Activated T-cell treated with anti-CD3 and anti-CD28 coated beads for 1 hour (primary cell): ENCODE measurements at places on chromosomes 7 and 10.

- no peak for DNase-seq
These were observed 51.2 kb upstream of the RELN start for GRCh38 chr7:104040666-104041065.

DNA sequence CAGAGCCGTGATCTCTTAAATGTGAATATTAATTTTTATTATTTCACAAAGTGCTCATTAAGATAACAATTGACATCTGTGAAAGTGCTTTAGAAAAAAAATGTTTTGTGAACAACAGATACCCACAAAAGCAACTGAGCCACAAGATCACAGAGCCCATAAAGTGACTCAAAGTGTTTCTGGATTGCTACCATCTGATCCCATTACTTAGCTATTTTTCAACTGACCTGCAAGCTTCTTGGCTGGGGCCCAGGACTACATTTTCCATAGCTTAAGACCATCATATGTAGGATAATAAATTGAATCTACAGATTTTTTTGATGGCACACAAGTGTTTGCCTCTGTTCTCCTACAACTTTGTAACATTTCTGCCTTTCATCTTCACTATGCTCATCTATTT is 674.4 kb downstream of the PHTF2 start:
- DNase-seq = no peak

DNA sequence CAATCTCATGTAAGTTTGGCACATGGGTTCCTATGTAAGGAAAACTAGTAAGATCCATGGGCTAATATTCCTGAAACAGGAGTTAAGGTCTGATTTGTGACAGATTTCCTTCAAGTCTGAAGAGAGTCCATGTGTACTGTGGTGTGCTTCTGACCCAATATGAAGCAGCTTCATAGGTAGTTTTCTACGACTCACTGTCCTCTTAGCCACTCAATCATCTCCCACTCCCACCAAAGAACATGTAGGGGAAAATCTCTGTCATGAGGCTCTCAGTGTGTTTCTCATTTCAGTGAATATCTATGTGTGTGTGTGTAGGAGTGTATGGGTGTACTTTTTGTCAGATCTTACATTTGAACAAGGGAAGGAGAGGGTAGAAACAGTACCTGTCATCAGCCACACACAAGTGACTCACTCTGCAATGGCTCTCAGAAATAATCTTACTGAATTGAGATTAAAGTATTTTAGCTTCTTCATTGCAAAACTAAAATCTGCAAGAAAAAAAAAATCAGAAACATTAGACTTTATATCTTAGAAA is 31.1 kb downstream of the RELN start:
- DNase-seq = no peak

GRCh38 chr7:105213611-105214010 is 175.1 kb downstream of the SRPK2 start:
- no peak for DNase-seq

- DNase-seq = no peak
These were observed 11.8 kb upstream of the EMX2 start for GRCh38 chr10:117530791-117531190.

DNA sequence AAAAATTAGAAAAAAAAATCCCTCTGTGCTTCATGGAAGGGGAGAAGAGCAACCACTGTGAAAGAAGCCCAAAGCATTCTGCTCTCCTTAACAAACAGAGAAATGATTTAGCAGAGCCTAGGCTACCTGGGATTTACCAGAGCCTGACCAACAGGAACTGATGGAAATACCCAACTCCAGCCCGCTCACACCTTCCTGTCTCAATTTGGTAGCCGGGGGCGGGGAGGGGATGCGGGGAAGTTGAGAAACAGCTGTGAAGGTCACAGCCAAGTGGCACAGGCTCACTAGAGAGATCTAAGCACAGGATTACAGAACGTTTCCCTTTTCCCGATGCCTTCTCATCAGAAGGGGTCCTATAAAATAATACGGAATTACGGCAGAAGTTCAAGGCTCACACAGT is 17.6 kb downstream of the RSU1 start:
- no peak for DNase-seq

GRCh38 chr10:121244818-121245217 is 353.4 kb downstream of the FGFR2 start:
- DNase-seq = no peak

DNA sequence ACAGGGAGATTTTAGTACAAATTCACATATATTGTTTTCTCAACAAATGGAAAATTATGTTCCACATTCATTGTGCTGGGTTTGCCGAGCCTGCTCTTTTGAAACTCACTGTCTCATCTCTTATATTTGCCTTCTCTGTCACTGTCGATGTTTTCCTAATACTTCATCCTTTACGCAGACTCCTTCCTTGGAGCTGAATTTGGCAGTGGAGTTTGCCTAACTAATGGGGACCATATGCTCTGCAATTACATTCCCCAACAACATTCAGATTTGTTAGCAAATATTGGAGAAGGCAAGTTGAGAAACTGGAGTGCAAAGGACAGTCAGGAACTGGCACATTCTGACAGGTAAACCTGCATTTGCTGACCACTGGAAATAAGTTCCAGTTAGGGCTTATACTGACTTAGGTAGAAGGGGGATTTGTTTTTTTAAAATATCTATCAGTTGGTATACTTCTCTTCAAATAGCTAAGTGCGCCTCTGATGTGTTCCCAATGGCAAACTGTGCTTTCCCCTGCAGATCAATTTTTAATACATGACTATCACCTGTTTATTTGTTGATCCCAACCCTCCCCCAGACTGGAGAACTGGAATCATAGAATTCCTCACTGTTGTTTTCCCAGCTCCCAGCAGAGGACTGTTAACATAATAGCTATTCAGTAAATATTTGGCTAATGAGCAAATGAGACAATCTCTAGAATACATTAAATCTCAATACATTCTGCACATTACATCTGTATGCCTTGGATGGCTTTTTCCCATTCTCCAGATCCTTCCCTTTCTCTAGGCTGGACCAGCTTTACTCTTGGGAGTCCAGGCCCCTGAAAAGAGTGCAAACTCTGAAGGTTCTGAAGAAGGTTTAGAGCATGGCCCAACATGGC is 769.3 kb downstream of the KCNMA1 start:
- no peak for DNase-seq

DNA sequence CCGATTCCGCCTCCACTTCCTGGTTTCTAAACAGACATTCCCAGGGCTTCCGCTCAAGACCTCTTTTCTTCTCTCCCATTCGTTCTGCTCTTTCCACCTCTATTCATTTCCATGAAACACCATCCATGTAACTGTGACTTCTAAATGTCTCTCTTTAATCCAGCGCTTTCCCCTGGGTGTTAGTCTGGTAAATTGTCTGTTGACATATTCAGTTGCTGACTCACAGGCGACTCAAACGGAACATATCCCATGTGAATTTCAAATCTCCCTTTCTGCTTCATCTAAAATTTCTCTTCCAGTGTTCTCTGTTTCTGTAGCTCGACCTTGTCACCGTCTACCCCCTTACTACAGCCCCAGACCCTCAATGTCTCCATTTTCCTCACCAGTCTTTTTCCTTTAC is 119.1 kb downstream of the PFKFB3 start:
- DNase-seq = no peak

- DNase-seq = no peak
These were observed 283.1 kb upstream of the DKK1 start for GRCh38 chr10:52030975-52031374.

DNA sequence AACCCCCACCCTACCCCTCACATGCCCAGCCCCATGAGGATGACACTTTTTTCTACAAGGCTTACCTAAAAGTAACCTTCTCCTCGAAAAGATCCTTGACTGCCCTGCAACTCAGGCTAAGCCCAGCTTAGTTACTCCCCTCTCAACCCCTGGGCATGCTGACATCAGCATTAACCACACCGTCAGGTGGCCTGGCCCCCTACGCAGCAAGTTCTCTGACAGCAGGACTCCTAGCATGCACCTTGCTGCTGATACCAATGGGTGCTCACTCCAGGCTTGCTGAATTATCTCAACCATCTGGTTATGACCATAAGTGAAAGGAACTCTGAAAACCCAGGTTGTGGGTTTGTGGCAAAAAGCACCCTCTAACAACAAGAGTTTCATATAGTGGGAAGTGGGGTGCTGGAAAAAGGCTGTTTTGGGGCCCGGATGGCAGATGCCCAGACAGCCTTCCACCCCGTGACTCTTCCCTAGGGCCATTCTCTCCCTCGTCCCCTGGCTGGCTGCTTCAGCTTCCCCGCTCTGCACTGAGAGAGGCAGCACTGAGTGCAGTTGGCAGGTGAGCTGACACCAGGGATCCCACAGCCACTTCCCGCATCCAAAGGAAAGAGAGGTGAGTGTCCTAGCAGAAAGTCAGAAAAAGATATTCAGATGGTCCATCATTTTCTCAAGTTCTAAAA is 518.9 kb downstream of the KCNMA1 start:
- DNase-seq = no peak
